ENCODE measurements at places on chromosomes 3 and 15.

GRCh38 chr15:70056091-70056680, 41.5 kb downstream of the TLE3 start:
- no peak for DNase-seq

DNA sequence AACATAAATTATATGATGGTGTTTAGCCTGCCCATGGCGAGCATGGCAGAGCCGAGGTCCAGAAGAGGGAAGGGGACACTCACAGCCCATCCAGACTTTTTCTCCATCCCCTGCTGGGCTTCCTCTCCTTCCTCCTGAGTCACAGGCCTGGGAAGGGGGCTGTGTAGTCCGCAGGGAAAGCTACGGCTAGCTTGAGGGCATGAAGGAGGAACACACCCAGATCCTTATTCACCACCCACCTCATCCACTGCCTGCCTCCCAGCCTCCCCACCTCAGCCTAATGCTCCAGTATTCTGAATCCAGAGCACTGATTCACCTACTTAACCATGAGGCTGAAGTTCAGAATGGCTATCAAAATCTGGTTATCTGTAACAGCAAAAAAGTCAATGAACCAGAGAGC, 97.8 kb downstream of the OXNAD1 start:
- DNase-seq = no peak

GRCh38 chr15:73886717-73887345, 13.5 kb downstream of the TBC1D21 start:
- DNase-seq = no peak

DNA sequence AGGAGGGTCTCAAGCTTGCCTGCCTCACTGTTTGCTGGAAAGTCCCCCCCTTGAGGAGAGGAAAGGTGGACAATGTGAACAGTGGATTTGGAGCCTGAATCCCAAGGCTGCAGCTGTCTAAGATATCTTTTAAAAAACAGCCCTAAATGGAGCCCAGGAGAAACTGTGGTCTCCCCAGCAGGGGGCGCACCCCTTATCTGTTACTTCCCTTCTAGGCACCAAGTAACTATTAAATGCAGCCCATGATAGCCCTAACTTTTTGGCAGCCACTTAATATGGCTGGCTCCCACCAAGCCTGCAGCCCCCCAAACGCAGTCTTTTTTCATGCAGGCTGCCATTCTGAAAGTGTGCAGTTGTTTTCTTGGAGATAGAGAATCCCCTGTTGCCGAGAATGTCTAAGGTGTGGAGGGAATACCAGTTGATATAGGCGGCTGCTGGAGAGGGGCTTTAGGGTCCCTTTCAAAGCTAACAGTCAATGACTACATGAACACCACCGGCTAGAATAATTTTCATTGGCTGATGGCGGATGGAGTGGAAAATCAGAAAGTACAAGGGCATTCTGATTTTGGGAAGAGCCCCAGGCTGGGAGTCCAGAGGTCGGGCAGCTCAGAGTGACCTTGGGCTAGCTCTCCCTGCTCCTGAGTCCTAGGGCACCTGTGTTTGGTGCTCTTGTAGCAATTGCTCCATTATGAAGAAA, 1.3 kb downstream of the RHCG start:
- no peak for DNase-seq

GRCh38 chr15:76711351-76711827, 193.8 kb downstream of the SCAPER start:
- no peak for DNase-seq

DNA sequence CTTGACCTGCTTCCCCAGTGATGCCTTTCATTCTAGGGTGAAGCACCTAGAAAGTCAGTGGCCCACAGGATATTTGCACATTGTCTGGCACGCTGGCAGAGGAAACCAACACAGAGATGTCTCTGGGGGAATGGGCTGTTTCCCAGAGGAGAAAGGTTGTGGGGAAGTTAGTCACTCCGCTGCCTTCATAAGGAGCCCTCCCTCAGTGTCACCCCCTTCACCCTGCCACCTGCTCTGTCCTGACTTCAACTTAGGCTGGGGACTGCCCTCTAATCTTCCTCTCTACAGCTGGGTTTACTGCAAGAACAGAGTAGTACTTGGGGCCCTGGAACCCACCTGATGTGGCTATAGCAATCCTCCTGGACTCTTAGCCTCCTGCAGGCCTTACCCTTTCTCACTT, 5.7 kb downstream of the KLHDC8B start:
- DNase-seq = no peak

DNA sequence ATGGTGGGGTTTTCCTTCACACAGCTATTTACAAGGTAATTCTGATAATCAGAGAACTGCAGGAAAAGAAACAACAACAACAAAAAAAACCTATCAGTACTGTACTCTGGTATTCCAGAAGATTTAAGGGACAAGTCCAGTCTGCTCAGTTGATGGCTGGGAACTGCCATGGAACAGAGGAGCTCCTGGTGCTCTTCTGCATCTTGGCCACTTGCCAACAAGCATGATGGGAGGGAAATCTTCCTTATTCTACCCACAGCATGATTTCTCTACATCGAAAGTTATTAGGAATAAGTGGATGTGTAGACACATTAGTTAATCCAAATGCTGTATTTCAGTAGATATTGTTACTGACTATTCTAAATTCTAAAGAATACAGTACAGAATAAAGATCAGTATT, 51.7 kb downstream of the RASGRP1 start:
- DNase-seq = no peak

GRCh38 chr15:68821841-68822381, 1.2 kb upstream of the ANP32A start:
- peak; percentile 30 for DNase-seq

GRCh38 chr15:88725305-88726210, 77.7 kb upstream of the ACAN start:
- DNase-seq = no peak
